ENCODE measurements at places on chromosomes 1 and 21.
A peak's percentile ranks its signal among the peaks of the same experiment; 100 is the strongest.

DNA sequence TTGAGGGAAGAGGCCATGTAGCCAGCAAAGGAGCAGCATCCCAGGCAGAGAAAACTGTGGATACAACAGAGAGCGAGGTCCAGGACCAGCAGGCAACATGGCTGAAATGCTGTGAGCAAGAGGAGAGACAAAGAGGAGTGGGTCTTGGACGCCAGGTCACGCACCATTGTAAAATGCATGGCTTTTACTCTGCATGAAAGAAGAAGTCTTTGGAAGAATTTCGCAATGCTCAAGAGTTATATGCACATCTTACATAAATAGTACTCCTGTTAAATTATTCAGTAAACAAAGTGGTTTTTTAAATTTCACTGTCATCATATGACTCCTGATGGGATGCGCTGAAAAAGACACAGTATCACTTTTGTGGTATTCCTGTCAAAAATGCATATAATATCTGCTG is 3.5 kb downstream of the CD244 start:
- DNase-seq: no peak

GRCh38 chr1:32031578-32032274 is 18.1 kb downstream of the KHDRBS1 start:
- DNase-seq: no peak

- DNase-seq: no peak
These were observed 20.9 kb downstream of the URB1 start for GRCh38 chr21:32371913-32372314.

DNA sequence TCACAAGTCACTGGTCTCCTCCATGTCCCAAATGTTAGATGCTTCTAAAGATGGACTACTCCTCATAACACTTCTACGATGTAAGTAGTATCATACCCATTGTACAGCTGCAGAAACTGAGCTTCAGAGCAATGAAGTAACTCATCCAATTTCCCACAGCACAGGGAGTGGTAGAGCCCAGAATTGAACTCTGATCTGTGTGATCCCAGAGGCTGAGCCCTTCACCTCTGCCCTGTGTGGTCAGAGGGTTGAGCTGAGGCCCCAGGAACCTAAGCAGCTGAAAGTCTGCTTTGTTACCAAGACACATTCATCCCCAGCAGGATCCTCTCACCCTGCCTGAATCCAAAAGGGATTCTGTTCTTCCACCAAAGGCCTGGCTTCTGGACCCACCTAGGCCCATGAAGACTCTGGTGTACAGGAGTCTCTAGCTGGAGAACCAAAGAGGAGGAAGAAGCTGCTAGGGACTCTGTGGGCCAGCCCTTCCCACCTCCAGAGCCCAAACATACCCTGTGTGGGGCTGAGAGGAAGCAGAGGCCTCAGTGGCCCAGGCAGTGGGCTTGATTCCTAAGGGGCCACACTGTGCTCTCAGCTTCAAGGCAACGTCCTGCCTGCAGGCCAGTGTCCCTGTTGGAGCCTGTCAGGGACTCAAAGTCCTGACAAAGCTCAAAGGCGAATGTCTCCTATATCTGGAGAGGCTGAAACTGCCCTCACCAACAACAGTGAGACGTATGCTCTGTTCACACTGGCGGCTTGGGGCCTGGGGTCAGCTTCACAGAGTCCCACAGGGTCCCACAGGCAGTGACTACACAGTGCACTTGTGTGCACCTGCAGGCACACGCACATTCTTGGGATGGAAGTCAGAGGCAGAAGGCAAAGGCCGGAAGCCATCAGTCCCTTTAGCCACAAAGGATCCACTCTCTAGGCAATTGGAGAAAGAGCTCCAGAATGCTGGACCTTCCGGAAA is 40.4 kb upstream of the SLC30A1 start:
- DNase-seq: no peak

DNA sequence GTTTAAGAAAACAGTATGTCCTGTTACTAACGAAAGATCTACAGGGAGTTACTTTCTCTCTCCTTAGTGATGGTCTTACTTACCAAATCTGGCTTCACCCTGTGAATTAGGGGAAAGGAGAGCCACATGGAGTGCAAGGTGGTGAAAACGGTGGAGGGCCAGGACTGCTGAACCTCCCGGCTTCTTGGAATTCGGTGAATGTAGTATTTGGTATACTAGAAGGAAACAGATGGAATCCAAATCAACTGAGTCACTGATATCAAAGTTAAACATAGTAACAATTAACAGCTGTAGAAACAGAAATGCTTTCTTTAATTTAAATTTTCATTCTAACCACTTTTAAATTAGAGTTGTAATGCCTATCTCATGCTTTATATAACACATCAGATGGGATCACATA is 45.7 kb downstream of the ALG14 start:
- DNase-seq: no peak

DNA sequence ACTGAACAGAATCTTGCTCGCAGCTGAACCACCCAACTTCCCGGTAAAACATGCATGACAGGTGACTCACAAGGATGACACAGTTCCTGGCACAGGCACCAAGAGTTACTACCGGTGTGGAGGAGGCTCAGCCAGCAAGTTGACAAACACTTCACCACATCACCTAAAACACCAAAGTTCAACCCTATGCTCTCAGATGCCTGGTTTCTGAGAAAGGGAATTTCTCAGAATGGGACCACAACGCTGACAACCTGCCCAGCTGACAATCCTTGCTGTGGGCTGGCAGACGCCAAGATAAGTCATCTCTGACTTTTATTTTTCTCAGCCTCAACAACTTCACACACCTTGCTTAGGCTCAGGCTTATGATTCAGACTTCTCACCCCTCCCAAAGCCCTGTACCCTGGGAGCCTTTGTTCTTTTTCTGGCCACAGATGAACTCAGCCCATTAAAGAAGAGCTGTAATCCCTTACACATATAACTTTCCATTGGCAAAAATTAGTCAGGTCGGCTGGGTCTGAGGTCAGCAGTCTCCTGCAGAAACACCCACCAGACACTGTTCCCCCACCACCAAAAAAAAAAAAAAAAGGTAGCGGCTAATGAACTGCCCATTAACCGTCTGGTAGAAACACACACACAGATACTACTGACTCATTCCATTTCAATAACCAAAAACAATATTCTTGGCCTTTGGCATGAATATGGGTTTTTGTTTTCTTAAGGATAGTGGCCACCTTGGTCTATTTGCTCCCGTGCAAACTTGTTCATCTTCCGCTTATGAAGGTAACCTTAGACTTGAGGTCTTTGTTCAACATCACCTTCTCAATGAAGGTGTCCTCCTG is 10.8 kb upstream of the TIAM1 start:
- DNase-seq: no peak

DNA sequence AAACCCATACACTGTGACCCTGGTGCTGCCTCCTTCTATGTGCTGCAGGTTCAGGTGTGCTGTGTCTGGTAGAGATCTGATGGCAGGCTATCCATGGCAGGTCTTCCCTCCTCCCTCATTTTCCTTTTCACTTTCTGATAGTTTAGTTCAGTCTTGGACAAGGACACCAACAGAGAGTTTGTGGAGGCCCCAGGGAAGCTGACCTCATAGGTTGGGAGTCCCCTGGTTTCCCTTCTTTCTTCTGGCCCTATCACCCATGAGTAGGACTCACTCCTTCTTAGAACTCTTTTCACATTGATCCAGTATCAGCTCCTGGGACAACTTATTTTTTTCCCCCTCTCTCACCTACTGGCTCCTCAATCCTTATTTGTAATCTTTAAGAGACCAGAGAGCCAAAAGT is 8.3 kb downstream of the GRHL3 start:
- no peak for DNase-seq

DNA sequence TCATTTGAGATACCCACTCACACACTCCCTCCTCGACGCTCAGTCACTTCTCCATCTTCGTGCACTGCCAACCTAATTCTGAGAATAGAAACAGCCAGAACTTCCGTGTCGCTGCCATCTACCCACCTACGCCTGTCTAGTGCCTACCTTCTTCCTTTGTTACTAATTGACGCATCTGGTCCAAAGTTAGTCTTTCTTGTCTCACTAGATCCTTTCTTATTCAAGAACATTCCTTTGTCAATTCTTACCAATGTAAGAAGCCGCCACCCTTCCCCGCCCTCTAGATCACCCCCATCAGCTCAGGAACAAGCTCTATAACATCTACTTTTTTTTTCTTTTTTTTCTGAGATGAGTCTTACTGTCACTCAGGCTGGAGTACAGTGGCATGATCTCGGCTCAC is 3.7 kb downstream of the PADI6 start:
- DNase-seq: no peak

DNA sequence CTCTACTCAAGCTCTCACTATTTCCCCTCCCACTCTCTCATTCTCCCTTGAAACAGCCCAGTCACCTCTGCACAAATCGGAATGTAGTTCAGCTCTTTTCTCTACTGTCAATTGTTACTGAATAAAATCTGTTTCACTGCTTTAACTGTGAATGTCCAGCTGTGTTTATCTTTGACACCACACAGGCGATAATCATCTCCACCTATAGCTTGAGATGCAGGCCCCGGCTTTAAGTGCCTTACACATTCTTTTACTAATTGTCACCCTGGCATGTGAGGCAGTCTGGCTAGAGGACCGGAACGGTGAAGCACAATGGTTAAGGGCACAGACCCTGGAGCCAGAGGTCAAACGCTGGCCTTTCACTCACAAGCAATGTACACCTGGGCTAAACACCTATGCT is 122.8 kb upstream of the C8B start:
- DNase-seq: no peak

DNA sequence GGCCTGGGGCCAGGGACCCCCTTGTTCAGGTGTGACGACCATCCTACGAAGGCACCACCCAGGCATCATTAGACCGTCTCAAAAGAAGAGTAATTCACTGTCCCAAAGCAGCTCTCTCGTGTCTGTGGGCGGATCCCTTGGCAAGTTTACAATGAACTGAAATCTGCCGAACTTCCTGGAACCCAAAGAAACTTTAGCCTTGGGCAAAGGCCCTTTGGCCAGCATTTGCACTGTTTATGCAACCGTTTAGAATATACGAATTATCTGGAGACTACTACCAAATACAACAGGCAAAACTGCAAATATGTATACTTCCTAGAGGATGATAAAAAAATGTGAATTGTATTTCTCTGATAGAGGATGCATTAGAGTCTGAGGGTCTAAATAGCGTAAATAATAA is 1.4 kb upstream of the SOD1 start:
- DNase-seq: no peak

DNA sequence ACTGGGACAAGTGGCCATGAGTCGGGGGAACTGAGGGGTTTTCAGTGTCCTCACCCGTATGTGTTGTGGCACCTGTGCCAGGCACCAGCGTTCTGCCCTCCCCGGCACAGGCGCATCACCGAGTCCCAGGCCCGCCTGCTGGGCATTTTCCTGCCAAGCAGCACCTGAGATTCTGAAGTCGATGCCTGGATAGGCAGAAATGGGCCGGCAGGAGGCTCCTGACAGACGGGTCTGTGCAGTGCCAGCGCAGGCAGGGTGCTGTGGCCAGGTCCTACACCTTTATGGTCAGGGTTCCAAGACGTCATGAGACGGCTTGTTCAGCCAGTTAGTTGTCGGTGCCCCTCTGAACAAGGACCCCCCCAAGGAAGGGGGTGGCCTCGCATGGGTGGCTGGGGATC is 10.6 kb downstream of the FAAP20 start:
- DNase-seq: no peak

- peak; percentile 89 for DNase-seq
These were observed at the start of gene VANGL2 for GRCh38 chr1:160400223-160400645. Gene VANGL2, plus strand, starts transcription at chr1:160400564. Its CDS starts 15,274 bp downstream, at chr1:160415838.

DNA sequence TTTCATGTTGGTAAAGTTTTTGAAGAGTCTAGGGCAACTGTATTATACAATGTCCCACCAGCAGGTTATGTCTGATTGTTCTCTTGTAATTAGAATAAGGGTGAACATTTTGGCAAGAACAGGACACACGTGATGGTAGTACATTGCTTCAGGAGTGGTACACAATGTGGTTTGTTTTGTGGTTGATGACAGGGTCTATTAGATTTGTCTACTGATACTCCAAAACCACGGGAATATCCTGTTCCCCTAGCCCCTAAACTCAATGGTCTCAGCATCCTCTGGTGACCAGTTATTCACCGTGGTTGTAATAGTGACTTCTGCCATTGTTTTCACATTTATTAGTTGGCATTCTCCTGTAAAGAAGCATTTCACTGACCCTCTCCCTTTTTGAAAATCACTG is 22.1 kb upstream of the ACTA1 start:
- DNase-seq: no peak

- no peak for DNase-seq
These were observed 26.7 kb downstream of the COLGALT2 start for GRCh38 chr1:184010788-184011187.

DNA sequence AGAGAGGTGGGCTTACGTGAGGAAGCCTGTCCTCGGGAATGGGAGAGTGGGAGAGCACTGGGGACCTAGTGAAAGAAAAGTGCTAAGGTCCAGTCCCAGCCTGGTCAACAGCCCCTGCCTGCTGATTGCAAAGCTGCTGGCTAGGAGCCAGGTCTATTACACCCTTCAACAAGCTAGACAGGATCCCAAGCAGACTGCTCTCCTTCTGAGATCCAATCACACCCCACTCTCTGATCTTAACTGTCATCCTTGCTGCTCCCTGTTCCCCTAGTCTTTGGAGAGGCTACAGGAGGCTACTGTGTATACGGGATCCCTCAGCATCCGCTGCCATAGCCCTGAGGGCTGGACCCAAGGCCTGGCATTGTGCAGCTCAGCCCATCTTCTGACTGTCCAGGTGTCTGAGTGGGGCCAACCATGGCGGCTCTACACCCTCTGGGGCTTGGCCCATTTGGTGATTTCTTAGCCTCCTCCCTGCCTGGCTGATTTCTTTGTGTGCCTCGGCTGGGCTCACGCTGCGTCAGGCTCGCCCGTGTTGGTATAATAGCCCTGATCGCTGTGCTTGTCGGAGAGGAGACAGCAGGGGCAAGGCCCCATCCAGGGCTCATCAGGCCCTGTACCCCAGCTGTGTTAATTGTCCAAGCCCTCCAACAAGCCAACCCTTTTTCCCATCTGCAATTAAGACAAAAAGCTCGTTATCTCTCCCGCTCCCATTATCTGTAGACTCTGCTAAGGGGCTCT is 43.9 kb downstream of the NAV1 start:
- DNase-seq: no peak

DNA sequence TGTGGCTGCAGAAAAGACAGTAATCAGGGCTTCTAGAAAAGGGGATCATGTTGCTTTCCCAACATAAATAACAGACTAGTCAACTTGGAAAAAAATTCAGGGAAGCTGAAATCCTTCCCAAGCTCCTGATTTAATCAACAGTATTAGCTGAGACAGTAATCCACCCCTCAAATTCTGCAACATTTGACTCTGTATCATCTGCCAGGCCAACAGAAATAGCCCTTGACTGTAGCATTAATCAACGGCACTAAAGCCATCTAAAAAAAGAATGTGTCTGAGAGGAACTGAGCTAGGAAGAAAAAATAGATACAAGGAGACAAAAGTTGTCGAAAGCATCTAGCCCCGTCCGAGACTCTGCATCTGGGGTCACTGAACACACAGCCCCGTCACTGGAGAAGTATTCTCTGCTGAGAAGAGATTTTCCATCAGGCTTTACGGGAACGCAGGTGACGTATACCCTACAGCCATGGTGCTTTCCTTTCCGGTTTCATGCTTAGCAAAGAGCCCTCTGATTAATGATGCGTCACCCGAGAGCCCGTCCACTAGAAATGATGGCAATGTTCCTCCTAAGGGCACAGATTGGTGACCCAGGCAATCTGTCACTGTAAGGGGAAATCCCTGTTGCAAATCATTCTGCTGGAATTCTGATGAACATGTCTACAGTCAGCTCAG is 42.1 kb upstream of the TP53BP2 start:
- no peak for DNase-seq
